ENCODE measurements at places on chromosomes 16 and 17.

- peak; percentile 44 for DNase-seq
Measured at GRCh38 chr17:63930951-63931575, 1.1 kb downstream of the CD79B start.

- DNase-seq = no peak
Measured at GRCh38 chr16:79991969-79992368, 391.4 kb upstream of the MAF start.

GRCh38 chr16:50195756-50196155 lies 42.6 kb downstream of the TENT4B start:
- no peak for DNase-seq

GRCh38 chr17:47276868-47277267 lies 23.2 kb downstream of the ITGB3 start:
- DNase-seq = no peak

DNA sequence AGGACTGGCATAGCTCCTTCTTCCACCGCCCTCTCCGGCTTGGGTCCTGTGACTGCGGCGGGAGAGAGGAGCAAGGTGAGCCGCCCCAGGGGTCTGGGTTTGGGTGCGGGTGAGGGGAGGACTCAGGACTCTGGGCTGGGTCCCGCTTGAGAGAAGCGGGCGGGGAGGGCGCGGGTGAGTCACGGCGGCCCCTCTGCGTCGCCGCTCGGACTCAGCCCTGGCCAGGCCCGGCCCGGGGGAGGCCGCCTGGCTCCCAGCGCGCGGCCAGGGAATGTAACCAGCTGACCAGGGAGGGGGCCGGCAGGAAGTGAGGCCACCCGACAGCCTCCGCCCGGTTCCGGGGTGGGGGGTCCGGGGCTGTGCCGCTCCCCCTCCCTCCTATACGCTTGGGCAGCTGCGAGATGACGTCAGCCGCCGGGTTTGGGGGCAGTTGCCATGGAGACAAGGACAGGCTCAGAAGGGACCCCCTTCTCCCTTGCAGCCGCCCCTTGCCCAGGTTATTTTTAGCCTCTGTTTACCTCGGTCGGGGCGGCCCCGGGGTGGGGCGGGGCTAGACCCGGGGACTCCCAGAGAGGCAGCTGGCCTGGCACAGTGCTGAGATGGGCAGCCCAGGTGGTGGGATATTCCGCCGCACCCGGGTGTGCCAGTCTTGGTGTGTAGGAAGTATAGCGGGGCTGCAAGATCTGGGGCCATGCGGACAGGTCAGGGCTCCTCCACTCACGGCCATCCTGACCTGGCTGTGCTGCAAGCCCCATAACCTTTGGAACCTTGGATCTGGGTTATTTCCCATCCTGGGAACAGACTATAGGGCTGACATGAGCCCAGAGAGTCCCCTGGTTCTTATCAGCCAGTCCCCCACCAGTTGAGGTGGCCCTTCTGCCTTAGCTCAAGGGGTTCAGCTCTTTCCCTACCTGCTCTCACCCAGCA lies 1.6 kb downstream of the RIPOR1 start:
- DNase-seq = no peak

- no peak for DNase-seq
Measured at GRCh38 chr17:27417596-27418365, 38.5 kb upstream of the KSR1 start.

DNA sequence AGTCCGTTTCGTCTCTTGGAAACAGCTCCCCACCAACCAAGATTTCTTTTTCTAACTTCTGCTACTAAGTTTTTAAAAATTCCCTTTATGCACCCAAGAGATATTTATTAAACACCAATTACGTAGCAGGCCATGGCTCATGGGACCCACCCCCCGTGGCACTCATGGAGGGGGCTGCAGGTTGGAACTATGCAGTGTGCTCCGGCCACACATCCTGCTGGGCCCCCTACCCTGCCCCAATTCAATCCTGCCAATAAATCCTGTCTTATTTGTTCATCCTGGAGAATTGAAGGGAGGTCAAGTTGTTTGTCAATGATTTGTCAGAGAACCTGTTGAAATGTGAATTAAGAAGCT lies 48.2 kb downstream of the IL21R start:
- no peak for DNase-seq

GRCh38 chr17:4584917-4585637 lies 748 bp downstream of the SMTNL2 start:
- DNase-seq = no peak

GRCh38 chr17:77318491-77319210 lies 177.9 kb downstream of the SEC14L1 start:
- no peak for DNase-seq
